ENCODE measurements at places on chromosomes 7 and 10.

GRCh38 chr7:32115831-32116230 lies 45.6 kb upstream of the PDE1C start:
- no peak for DNase-seq
- no peaks in the 10 kb centered on the region for H3K27me3 ChIP-seq
- no peak overlapping the region for H3K27ac ChIP-seq
- no peaks in the 10 kb centered on the region for H3K36me3 ChIP-seq
- no peak overlapping the region for H3K4me3 ChIP-seq

DNA sequence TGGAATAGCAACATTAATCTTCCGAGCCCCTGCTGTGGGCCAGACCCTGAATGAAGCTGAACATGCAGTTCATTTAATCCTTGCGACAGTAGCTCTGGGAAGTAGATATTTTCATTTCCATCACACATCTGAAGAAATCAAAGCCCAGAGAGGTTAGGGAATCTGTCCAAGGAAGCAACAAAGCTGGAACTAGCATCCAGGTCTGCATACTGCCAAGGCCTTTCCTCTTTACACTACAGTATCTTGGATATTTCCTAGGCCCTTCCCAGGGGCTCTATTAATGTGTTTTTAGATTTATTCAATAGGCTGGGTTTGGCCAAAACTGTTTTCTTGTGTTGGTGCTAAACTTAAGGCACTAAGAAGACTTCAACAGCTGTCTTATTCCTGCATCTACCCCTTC lies 48.1 kb downstream of the FAM13C start:
- H3K4me3 ChIP-seq: no peak overlapping the region
- H3K36me3 ChIP-seq: no peaks in the 10 kb centered on the region
- peak; percentile 93 for DNase-seq
- H3K4me1 ChIP-seq: peaks cover 21% of the 10 kb centered on the region
- H3K27me3 ChIP-seq: no peaks in the 10 kb centered on the region

GRCh38 chr7:50863053-50863452 lies 80.4 kb upstream of the GRB10 start:
- H3K4me1 ChIP-seq: no peaks in the 10 kb centered on the region
- no peak for DNase-seq
- H3K36me3 ChIP-seq: no peaks in the 10 kb centered on the region
- H3K27me3 ChIP-seq: no peaks in the 10 kb centered on the region
- no peak overlapping the region for H3K27ac ChIP-seq
- no peak overlapping the region for H3K4me3 ChIP-seq

DNA sequence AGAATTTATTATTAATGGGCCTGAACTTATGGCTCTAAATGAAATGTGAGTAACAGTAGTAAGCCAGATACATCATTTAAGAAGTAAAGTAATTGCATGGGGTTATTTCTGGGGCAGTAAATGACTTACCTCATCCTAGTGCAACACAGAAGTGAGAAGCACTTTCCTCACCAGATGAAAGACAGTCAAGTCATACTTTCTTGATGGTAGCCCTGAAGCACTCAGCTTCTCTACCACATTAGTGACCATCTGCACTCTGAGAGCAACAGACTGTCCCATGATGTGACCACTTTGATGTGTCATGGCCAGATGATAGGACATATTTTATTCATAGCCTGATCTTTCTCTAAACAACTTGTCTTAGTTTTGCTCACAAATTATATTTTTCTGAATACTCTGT lies 369.5 kb upstream of the PHF14 start:
- no peak for DNase-seq
- no peak overlapping the region for H3K27ac ChIP-seq
- H3K36me3 ChIP-seq: no peaks in the 10 kb centered on the region

GRCh38 chr7:19623676-19624075 lies 85.2 kb downstream of the POLR1F start:
- no peaks in the 10 kb centered on the region for H3K36me3 ChIP-seq
- no peak overlapping the region for H3K27ac ChIP-seq
- H3K27me3 ChIP-seq: no peaks in the 10 kb centered on the region
- H3K4me1 ChIP-seq: no peaks in the 10 kb centered on the region

GRCh38 chr10:4212111-4212630 lies 427.2 kb upstream of the KLF6 start:
- no peak overlapping the region for H3K4me3 ChIP-seq
- no peaks in the 10 kb centered on the region for H3K27me3 ChIP-seq
- no peaks in the 10 kb centered on the region for H3K4me1 ChIP-seq
- DNase-seq: no peak

GRCh38 chr10:8052341-8052955 lies 2.0 kb upstream of the GATA3 start:
- H3K4me3 ChIP-seq: no peak overlapping the region
- no peaks in the 10 kb centered on the region for H3K36me3 ChIP-seq

Measured in muscle of leg (tissue), 16 donors.